ENCODE measurements at places on chromosomes 13 and 19.

DNA sequence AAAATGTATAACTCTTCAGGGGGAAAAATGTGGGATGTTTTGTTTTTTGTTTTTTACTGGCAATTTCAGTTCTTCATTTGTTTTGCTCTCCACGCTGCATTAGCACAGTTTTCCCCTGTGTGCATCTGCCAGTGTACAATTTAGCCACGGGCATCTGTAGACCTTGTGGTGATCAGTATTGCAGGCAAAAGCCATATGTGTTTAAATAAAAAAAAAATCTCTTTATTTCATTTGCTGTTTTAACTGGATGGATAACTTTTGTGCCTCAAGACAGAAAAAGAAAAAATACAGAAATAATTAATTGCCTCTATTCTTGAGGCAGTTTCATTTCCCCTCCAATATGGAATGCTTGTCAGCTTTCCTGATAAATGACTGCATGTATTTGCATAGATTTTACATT is 7.9 kb upstream of the MAB21L1 start:
- no peak for DNase-seq

DNA sequence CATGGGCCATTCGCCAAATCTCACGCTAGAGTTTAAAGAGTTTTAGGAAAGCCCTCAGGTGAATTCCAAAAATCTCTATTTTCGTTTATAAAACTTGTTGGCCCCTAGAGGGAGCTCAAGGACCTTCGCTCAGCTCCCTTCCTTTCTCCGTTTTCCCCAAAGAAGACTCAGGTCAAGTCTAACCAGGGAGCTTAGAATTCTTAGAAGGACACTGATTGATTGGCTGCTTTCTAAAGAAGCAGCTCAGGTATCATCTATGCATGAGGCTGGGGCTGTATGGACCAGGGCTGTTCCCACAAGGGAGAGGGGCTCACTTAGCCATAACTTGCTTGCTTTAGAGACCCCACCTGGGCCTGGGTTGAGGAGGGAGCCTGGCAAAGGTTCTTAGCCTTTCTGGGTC is 20.5 kb downstream of the DZIP1 start:
- DNase-seq: peak; percentile 39

DNA sequence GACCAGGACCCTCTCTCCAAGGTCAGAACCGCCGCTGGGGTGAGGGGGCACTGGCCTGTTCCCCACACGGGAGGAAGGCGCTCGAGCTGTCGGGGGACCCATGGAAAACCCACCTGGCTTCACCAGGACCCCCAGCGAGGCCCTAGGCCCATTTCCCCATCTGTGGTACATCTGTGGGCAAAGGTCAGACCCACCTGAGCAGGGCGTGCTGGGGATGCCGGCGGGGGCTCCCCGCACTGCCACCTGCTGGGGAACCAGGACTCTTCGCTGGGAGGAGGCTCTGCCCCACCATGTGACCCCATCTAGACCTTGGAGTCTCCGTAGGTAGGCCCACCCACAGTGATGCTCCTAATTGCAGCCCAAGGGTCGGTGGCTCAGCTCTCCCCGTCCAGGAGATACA is 511 bp downstream of the WDR88 start:
- no peak for DNase-seq

GRCh38 chr13:26742691-26743358 is 17.8 kb downstream of the GPR12 start:
- no peak for DNase-seq

GRCh38 chr13:59111751-59112171 is 1052.0 kb downstream of the DIAPH3 start:
- DNase-seq: peak; percentile 19

DNA sequence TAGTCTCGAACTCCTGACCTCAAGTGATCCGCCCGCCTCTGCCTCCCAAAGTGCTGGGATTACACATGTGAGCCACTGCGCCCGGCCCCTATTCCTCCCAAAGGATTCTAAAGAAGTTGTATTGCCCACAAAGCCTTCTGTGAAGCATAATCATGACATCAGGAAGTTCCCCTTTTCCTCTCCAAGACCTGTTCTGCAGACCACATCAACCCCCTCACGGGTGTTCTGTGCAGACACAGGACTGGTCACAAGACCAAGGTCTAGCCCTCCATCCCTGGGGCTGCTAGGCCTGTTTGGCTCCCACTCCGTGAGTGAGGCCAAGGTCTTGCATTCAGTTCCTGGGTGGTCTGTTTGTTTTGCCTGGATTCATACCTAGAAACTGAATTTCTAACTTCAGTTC is 178.1 kb downstream of the FLT1 start:
- no peak for DNase-seq

GRCh38 chr19:7676376-7676775 is 514 bp upstream of the MCEMP1 start:
- no peak for DNase-seq

DNA sequence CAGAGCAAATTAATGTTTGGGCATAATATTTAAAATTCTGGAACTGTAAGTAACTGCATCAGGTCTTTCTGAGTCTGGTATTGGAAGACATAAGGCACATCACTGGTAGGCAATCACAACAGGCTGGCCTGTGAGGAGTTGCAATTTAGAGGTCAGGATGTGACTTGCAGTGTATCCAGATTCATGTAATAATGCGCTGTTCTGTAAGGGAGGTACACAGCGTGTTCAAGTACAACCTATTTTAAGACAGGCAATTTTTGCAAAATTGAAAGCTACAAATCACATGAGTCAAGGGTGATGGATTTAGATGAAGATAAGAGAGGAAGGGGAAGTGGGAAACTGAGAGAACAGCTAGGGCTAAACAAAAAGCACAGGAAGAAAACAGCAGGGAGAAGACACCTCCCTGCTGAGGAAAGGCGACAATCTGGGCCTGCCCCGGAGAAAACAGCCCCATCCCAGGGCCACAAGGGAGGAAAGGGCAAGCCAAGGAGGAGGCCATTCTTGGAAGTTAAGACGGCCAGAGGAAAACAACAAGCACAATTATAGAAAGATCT is 138.1 kb downstream of the LACC1 start:
- no peak for DNase-seq

GRCh38 chr19:19137556-19138108 is 646 bp downstream of the TMEM161A start:
- DNase-seq: peak; percentile 39

GRCh38 chr13:44397766-44398223 is 24.2 kb downstream of the SERP2 start:
- no peak for DNase-seq

- DNase-seq: no peak
Observed at GRCh38 chr19:31770223-31770622, 421.0 kb upstream of the TSHZ3 start.
